IMR-90 (cell line): ENCODE measurements at places on chromosomes 1 and 21. TPM values are rescaled to one million over a fixed set of nuclear protein-coding genes. Genes with fewer than 3 reads are reported as not detected.
A peak's percentile ranks its signal among the peaks of the same experiment; 100 is the strongest.

Gene LCE1D
- total RNA-seq: not detected in 2 replicates

Gene TNFRSF8
- under 0.01 TPM in 2 replicates for total RNA-seq

Gene CHI3L1
- total RNA-seq: 0.28 TPM in 1 of 2 replicates, not detected in the other

Gene TMED5
- 20.1 and 53.3 TPM in 2 replicates for total RNA-seq

Gene PCP4
- not detected in 2 replicates for total RNA-seq

Gene TRIM46
- 2.3 and 2.5 TPM in 2 replicates for total RNA-seq

GRCh38 chr21:42036313-42036712 lies 26.2 kb upstream of the ZBTB21 start:
- DNase-seq: no peak

GRCh38 chr1:205961991-205962820 lies 18.9 kb upstream of the SLC26A9 start:
- DNase-seq: peak; percentile 7

DNA sequence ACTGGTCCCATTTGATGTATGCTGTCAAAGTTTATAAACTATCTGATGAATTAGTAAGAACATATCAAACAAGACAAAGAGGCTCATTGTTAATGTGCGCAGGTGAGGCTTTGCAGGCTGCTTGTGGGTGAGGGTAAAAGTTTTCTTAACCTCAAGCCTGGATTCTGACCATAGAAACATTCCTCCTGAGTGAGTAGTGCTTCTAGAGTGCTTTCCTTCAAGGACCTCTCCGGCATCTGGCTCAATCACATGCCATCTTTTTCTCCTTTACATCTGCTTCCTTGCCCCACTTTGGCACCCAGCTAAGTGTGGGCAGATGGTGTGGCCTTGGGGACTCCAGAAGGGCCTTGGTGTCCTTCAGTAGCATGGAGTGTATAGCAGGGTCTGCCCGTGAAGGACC lies 104.0 kb downstream of the ROR1 start:
- DNase-seq: peak; percentile 75

DNA sequence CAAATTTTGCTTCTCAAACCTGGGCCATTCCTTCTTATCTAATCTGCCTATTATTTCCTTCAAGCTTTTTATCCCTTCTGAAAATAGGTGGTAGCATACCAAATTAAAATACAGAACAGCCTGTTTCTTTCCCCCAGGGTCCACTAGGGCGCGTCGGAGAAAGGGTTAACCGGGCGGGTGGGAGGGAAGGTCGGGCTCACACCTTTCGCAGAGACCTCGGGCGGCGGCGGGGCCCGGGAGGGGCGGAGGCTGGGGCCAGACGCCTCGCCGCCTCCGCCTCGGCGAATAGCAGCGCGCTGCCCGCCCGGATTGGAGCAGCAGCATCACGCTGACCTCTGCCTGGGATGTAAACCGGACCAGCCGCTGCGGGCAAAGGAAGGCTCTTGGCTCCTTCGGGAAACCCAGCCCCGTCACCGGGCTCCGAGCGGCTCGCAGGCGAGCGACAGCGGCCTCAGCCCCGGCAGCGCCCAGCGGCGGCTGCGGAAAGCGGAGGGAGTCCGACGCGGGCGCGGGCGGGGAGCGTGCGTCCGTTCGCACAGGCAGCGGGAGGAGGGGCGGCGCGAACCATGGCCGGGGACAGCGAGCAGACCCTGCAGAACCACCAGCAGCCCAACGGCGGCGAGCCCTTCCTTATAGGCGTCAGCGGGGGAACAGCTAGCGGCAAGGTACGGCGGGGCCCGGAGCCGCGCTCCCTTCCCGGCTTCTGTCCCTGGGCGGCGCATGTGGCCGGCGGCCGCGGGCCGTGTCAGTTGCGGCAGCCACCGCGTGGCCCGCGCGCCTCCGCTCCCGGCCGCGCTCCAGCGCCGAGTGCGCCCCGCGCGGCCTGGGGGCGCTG lies at the start of gene UCK2:
Gene UCK2, plus strand, starts transcription at position 347 of the 835 bp plus-strand sequence. Its CDS starts 220 bp downstream, at position 567.
- peak; percentile 76 for DNase-seq

- no peak for DNase-seq
Measured at GRCh38 chr1:30864681-30865080, 43.9 kb downstream of the SDC3 start.

DNA sequence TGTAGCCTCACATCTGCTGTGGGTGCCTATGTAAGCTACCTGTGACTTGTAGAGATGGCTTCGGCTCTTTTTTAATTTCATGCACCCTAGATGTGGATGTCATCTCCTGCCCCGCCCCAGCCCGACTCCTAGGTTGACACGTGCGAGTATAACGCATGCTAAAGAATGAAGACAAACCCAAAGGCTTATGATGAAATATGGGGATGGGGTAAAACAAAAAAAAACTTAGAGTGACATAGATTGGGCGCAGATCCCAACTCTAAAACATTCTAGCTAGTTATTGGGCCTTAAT lies 613 bp upstream of the ERO1B start:
- DNase-seq: no peak

DNA sequence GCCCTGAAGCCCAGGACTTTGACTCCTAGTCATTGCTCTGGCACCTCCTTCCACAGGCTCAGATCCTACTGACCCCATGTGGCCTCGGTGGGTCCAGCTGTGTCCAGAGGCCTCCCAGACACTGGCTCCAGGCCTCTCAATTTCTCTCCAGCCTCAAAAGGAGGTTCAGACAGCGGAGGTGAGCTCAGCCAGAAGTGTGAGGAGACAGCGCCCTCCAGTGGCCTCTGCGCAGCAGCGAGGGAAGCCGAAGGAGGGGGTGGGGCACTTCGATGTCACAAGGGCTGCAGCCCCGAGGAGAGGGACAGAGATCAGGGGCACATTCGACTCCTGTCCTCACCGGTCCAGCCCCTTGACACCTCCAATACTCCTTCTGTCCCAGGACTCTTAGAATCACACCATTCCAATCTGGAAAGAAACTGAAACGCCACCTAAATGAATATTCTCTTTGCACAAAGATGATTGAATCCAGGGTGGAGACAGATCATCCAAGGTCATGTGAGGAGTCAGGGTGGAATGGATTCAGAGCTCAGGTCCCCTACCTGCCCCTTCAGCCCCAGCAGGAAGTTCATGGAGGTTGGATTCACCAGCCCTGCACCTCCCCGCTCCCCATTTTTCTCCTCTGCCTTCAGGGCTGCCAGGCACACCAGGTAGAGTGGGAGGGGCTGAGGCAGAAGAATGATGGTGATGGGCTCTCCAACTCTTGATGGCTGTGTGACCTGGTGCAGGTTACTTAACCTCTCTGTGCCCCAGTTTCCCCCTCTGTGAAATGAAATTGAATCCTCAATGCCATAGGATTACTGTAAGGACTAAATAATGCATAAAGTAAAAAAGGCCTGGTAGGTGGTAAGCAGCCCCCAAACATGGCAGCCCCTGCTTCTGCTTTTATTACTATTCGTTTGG lies 34.8 kb upstream of the ZBTB40 start:
- peak; percentile 60 for DNase-seq

- no peak for DNase-seq
Measured at GRCh38 chr1:96722958-96723357, 1.4 kb downstream of the PTBP2 start.

DNA sequence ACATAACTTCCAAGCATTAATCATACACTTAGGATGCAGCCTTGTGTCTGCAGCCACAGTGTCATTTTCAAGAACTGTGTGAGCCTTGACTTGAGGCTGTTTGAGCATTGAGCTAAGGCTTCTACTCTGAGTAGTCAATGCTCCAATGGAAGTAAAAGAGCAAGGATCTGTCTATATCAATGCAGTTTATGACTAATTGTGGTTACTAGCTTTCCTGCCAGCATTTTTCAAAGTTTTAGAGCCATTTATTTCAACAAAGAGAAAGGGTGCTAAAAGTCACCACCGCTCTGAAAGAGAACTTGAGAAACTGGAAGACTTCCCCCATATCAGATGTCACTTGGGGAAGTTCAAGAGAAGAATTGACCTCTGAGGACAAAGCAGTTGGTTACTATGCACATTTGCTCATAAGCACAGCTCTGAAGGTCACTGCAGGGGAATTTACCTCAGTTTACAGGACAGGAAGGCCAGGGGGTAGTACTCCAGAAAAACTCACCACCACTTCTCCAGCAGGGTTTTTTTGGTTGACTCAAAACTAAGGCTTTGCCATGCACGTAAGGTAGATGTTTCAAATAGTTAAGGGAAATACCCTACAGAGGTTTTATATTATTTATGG lies 24.5 kb upstream of the RGS1 start:
- peak; percentile 88 for DNase-seq

DNA sequence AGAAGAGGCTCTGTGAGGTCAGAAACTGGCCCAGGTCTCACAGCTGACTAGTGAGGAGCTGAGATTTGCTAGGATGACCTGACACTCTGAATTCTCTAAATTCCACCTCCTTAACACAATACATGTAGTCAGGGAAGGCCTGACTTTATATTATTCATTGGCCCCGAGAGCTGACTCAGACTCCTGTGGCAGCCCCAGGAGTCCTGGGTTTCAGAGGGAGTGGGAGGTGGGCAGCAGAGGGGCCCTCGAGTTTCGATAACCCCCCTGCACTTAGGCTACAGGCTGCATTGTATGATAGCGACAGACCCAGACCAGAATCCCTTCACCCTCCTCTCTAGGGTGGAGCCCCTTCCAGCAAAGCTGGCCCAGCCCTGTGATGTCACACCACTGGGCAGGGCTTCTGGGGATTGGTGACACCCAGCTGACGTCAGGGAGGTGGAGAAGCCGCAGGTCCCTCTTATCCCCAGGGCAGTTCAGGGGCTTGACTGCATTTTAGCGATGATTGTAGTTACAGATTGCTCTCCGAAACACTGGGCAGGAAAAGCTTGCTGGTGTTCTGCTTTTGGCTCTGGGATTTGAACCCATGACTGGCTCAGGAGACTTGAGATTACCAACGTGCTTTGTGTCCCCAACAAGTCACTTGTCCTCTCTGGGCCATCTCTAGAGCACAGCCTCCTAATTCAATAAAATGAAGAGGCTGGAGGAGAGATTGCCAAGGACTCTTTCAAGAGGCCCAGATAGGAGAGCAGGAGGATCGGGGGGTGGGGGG lies 17.0 kb upstream of the GPR37L1 start:
- peak; percentile 59 for DNase-seq

DNA sequence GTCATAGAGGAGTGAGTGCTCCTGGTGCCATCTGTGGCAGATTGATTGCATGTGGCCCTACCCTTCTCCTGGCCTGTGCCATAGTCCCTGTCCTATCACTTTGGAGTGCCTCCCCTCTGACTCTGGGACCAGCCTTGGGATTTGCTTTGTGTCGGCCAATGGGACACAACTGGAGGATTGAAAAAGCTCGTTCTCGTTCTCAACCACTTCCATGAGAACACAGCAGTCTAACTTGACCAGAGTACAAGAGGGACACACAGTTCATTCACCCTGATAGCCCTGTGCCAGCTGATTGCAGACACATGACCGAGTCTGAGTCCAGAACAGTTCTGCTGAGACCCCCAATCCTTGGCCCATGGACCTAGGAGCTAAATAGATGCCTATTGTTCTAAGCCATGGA lies 47.8 kb downstream of the C1orf198 start:
- DNase-seq: no peak

DNA sequence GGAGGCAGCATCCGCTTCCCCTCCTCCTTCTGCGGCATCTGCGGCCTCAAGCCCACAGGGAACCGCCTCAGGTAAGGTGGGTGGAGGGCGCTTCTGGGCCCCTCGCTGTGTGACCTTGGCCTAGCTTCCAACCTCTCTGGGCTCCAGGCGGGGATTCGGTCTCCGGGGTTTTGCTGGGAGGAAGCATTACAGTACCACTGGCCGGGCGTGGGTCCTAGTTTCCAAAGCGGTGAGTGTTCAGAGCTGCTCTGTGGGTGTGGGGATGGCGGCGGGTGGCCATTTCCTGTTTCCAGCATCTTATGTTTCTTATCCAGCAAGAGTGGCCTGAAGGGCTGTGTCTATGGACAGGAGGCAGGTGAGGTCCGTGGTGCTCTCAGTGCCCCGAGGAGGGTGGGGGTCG lies 11.6 kb downstream of the FAAH start:
- DNase-seq: no peak

DNA sequence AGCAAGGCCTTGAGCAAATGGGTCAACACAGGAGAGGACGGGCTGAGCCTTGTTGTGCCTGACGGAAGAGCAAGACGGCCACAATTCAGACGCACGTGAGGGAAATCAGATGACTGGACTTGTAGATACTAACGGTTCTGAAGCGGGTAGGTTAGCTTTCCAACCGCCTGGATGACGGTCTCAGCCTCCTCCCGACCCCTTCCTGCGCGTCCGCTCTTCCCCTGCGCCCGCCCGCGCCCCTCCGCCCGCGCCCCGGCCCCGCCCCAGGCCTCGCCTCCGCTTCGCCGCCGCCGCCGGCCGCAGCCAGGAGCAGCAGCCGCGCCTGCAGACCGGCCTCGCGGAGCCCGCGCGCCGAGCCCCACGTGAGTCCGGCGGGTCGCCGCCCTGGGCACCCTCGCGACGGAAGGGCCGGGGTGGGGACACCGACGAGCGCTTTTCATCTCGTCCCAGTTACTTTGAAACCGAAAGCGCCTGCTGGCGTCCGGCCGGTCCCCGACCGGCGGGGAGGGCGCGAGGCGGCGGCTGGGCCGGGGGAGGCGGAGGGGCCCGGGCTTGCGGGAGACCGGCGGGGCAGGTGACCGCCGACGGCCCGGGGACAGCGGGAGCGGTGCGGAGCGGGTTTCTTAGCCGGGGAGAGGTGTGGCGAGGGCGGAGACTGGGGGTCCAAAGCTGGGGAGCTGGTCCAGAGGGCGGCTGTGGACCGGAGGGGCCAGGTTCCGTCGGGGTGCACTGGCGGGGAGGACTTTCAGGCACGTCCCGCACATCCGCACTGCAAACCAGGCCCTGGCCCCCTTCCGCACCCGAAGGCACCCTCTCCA lies at the start of gene TRAF5:
Gene TRAF5, plus strand, starts transcription at position 306 of the 818 bp plus-strand sequence. CDS start 26,407 bp downstream, outside the sequence.
- DNase-seq: peak; percentile 55

DNA sequence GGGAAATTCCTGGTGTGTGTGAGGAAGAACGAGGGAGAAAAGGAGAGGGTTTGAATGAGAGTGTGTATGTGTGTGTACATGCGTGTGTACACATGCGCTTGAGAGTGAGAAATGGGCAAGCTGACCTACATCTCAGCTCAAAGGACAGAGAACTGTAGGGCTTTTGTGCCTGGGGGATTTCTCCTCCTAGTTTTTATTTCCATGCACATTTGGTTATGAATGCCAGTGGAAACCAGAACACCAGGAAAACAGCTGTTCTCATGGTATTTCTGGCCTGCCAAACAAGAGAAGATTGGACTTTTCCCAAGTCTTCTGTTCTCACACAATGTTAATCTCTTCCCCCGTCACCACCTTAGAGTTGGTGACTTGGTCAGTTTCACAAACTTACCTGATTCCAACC lies 45.2 kb downstream of the SLC44A3 start:
- DNase-seq: peak; percentile 65

DNA sequence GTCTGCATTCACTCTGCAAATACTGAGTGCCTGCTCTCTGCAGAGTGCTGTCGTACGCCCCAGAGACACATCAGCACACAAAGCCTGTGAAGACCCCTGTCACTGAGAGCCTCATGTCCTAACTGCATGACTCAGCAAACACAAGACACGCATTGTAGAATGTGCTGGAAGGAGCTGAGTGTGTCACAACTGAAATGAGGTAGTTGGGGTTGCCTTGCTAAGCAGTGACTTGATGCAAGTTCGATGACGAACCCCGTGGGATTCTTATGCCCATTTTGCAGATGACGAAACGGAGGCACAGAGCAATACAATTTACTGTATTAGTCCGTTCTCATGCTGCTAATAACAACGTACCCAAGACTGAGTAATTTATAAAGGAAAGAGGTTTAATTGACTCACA lies 65.1 kb downstream of the RIPK4 start:
- peak; percentile 8 for DNase-seq
